ENCODE measurements at places on chromosomes 6 and 20.

DNA sequence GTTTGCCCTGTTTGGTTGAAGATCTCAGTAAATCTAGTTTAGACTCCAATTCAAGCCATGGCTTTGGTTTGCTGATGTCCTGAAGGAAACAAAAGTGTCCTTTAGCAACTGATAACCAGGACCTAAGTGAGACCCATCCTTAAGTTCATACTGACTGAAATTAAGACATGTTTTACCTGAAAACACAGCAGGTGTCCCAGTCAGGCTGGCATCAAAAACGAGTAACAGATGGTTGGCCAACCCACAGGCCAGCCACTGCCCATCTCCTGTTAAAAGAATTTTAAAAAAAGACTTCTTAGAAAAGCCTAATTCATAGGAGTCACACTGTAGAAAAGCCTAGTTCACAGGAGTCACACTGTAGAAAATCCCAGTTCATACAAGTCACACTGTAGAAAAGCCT is 58.3 kb downstream of the WDR27 start:
- DNase-seq: no peak

GRCh38 chr20:52983726-52984450 is 11.7 kb downstream of the TSHZ2 start:
- no peak for DNase-seq

GRCh38 chr6:135128268-135128914 is 52.7 kb upstream of the MYB start:
- no peak for DNase-seq

GRCh38 chr20:62578294-62578897 is 63.9 kb upstream of the SLCO4A1 start:
- DNase-seq: no peak

- DNase-seq: no peak
Measured at GRCh38 chr6:35273822-35274559, 14.5 kb downstream of the ZNF76 start.

DNA sequence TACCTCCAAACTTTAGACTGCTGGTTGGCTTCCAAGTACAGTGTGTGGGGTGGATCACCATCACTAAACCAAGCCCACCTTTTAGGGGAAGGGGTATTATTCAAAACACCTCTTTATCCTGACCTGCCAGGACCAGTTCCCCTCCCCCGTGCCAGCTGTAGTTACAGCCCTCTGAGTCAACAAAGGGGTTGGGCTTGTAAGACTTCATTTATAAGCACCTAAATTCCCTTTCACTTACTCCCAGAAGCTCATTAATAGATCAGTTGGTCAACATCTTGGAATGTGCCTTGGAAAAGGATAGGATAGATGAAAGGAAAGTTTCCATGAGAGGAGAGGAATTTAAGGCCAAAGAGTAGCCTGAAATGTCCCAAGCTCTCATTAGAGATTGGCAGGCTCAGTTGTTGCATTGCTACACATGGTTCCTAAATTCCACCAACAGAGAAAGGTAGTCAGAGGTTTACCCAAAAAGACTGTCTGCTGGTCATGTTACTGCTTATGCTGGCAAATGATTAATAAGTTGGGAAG is 59.2 kb downstream of the TNFAIP3 start:
- no peak for DNase-seq

DNA sequence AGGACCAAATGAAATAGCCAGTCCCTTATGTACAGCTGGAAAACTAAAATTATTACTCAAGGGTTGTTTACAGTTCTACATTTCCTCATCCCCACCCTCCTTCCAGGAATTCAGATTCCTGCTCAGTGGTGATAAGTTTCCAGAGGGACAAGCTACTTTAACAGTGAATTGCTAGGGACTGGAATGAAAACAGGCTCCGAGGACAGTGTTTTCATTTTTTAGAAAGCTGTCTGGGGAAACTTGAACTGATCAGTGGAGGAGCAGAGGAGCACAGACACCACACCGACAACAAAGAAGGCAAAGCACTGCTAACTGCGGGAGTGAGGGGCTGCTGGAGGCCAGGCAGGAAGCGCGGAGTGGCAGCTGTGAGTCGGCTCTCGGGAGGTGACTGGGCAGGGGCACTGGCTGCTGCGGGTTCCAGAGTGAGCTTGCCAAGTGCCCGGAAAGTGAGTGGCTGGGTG is 322.2 kb downstream of the ESR1 start:
- DNase-seq: no peak

DNA sequence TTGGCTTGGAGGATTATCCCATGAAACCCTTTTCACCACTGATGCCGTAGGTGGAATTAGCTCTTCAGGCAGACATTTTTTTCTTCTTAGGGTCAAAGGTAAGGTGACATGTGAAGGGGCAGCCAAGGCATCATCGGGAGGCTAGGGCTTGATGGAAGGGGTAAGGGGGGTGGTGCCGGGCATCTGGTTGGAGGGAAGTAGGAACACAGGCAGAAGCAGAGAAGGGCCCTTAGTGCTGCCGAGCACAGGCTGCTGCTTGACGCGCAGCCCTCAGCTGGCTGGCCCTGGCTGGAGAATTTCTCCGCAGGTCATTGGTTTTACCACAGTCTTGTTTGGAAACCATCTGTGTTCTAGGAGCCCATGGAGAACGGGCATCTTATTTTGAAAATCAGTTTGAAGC is 54.7 kb downstream of the TRAF3IP2 start:
- no peak for DNase-seq

DNA sequence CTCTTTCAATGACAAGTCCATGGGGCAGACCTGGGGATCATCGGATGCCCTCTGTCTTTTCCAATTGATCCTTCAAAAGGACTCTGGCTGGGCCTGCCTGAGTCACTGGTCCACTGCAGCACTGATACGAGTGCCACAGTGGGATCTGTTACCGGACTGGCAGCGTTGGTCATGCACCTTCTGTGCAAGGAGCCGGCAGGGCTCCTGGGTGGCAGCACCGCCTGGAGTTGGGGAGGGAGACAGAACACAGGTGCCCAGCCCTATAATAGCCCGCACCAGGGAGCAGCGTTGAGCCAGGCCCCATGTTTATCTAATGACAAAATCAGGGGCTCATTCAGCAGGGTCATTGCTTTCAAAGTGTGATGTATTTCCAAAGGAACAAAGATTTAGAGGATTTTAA is 64.2 kb upstream of the NXT1 start:
- no peak for DNase-seq

All from NCI-H2227 treated with DMSO at 0.1 percent for 48 hours (cell line).